ENCODE measurements at places on chromosomes 5 and 9. TPM values are rescaled to one million over a fixed set of nuclear protein-coding genes. Genes with fewer than 3 reads are reported as not detected.

STPG3 gene
- not detected for total RNA-seq

IL4 gene
- total RNA-seq: not detected

GABRA1 gene
- not detected for total RNA-seq

SPATA31C1 gene
- not detected for total RNA-seq

ANKRD31 gene
- 0.32 TPM for total RNA-seq

RANBP3L gene
- 2.3 TPM for total RNA-seq

CDKN2B-AS1 gene
- total RNA-seq: 10.1 TPM
